ENCODE measurements at places on chromosomes 4 and X.
A peak's percentile ranks its signal among the peaks of the same experiment; 100 is the strongest.

GRCh38 chrX:15299941-15300851 is 15.2 kb downstream of the ASB11 start:
- DNase-seq: no peak

- peak; percentile 26 for DNase-seq
These were observed 29.5 kb downstream of the SRPX2 start for GRCh38 chrX:100673397-100673953.

DNA sequence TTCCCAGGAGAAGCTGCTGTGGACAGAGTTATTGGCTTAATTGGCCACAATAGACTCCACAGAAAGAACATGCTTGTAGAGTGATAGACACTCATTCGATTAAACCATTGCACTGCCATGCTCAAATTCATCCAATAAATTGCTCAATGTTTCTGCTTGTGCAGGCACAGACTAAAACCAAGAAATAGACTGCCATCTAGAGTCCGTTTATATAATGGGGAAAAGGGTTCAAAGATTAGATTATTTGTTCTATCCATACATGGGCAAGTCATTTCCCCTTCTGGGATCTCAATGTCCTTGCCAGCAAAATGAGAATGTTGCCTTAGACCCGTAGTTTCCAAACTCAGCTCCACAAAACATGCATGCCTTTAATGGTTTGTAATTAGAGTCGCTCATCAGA is 8.7 kb downstream of the SMIM10 start:
- no peak for DNase-seq

- DNase-seq: no peak
These were observed 178.7 kb downstream of the CHIC2 start for GRCh38 chr4:53885668-53886067.

DNA sequence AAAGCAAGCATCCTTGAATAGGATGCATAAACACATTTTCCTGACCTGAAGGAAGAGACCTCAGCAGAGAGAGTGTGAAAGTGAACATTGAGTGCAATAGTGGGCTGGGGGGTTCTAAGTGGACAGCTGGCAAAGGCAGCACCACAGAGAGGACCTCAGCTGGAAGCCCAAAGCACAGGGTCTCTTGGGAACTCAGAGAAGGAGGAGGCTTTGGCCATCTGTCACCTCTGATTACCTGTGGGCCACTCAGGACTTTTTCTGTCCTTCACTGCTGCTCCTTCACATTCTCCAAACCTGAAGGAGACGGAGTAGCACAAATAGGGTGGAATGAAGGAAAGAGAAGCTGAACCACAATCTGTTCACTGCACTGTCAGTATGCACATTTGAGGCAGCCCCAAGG is 37.9 kb upstream of the FAT4 start:
- no peak for DNase-seq

DNA sequence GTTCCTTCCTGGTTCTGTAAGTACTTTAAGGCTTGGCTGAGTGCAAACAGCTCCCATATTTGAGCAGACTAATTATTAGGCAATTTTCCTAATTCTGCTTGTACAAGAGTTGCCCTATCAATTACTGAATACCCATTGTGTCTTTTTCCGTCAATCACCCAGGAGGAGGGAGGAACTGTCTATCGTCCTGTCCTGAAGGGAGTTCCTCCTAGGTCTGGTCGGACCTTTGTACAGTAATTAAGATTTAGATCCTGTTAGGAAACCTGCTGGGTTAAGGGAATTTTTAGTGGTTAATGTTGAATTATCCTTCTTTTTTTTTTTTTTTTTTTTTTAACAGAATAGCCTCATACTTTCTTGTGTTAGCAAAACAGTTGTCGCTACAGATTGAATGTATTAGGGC is 130.1 kb downstream of the KDM6A start:
- DNase-seq: no peak

DNA sequence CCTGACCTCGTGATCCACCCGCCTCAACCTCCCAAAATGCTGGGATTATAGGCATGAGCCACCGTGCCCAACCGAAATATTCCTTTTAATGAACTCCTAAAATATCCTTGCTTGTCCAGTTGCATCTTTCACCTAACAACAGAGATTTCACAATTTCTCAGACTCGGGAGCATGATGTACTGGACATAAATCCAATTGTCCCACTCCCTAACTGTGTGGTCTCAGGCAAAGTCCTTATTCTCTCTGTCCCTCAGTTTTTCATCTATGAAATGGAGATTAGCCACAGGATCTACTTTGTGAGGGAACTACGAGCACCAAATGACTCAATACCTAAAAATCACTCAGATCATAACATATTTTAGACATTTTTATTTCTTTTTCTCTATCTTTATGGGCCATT is 9.3 kb downstream of the RAB40A start:
- DNase-seq: no peak

GRCh38 chr4:106034751-106035150 is 139.5 kb downstream of the NPNT start:
- no peak for DNase-seq

DNA sequence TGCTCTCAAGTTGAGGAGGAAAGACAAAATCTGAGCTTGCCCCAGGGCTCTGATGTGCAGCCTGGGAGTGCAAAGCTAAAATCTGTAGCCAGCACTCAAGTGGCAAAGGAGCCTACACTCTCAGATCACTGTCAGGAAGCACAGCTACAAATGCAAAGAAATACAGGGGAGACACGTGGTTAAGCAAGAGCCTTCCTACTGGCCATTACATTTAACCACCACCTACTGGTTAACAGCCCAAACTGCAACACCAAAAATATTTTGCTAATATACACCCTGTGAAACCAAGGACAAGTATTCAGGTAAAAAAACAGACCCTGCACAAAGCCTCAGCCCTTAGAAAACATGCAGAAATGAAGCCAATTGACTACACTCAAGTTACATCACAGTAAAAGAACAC is 170.4 kb upstream of the FGF16 start:
- no peak for DNase-seq
